Left ventricle myocardium superior (tissue), 1 donor: ENCODE measurements at places on chromosomes 5 and 9. TPM values are rescaled to one million over a fixed set of nuclear protein-coding genes. Genes with fewer than 3 reads are reported as not detected.

GRCh38 chr5:12174734-12175133, 270.5 kb upstream of the CTNND2 start:
- DNase-seq = no peak

GRCh38 chr5:131988601-131989000, 22.9 kb downstream of the ACSL6 start:
- DNase-seq = no peak

GRCh38 chr9:116795821-116796220, 108.7 kb downstream of the TRIM32 start:
- no peak for DNase-seq

The IFNA13 gene
- not detected for total RNA-seq

The GGTA1 gene
- 28.3 TPM for total RNA-seq

The LPCAT1 gene
- 13.4 TPM for total RNA-seq
